ENCODE measurements at places on chromosomes 3 and 15.

GRCh38 chr3:164732166-164732565, 346.1 kb downstream of the SI start:
- DNase-seq = no peak

DNA sequence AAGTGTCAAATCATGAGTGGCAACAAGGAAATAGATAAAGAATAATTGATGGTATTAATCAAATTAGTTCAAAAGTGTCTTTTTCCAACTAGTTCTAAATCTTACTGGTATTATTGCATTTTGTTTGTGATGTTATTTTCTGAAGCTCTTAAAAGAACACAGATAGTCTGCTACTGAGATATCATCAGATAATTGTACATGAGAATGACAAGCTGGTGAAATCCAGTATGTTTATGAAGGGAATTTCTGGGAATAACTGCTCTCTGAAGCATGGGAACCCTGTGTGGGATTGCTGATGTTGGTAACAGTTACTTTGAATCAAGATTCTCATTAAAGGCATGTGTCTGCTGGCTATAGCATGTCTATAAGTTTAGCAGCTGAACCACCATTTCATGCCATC, 190.3 kb upstream of the CDIN1 start:
- DNase-seq = no peak

DNA sequence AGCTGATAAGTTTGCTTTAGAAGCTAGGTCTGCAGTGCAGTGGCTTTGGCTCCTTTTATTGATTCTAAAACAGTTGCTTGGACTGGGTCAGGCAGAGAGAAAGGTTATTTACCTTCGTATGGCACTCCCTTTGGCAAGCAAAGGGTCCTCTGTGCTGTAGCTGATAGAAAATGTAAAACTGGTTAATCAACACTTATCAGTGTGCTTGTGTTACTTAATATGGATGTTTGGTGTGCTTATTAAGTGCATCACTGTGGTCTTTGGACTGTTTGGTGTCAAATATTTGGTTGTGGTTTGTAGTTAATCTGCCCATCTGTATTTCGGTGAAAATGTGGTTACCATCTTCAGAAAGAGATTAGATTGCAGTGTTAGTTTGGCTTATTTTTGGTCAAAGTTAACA, 16.0 kb downstream of the UBE2E2 start:
- no peak for DNase-seq

DNA sequence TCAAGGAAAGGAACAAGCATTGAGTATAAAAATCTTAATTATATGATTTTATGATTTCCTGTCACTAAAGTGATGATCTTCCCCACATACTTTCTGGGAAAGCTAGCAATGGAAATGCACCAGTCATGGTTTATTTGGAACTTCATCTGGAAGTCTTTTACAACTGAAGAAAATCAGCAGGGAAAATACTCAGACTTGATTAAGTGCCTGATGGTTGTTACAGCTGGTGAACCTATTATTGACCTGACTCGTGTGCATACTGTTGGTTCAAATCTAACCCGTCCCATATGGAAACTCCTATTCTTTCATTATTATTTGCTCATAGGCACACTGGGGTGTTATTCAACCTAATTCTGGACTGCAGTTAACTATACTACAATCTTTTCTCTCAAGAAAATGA, 701.8 kb upstream of the CCDC54 start:
- no peak for DNase-seq

GRCh38 chr3:53091011-53091410, 39.2 kb downstream of the RFT1 start:
- no peak for DNase-seq

DNA sequence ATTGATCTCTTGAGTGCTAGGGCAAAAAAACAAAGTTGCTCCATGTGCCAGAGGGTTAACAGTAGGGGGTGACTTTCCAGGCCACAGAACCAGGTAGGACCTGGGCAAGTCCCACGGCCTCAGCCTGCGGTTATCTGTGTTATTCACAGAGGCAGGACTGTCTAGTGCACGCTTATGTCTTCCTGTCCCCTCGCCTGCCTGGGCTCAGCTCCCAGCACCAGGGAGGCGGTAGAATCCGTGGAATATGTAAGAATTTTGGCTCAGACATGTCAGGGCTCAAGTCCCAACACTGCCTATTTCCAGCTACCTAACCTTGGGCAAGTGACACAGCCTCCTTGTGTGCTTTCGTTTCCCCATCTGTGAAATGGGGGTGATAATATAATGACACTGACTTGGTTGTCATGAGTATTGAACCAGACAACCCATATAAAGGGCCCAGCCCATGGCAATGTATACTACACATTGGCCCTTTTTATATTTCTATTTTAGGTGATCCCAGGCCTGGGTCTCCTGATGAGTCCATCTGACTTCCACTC, 44.3 kb upstream of the FLNB start:
- no peak for DNase-seq

GRCh38 chr3:10245081-10245712, 3.1 kb upstream of the TATDN2 start:
- no peak for DNase-seq

- no peak for DNase-seq
Observed at GRCh38 chr3:82640254-82640653, 878.8 kb upstream of the GBE1 start.

- no peak for DNase-seq
Observed at GRCh38 chr3:42871592-42872196, 4.0 kb downstream of the CYP8B1 start.

DNA sequence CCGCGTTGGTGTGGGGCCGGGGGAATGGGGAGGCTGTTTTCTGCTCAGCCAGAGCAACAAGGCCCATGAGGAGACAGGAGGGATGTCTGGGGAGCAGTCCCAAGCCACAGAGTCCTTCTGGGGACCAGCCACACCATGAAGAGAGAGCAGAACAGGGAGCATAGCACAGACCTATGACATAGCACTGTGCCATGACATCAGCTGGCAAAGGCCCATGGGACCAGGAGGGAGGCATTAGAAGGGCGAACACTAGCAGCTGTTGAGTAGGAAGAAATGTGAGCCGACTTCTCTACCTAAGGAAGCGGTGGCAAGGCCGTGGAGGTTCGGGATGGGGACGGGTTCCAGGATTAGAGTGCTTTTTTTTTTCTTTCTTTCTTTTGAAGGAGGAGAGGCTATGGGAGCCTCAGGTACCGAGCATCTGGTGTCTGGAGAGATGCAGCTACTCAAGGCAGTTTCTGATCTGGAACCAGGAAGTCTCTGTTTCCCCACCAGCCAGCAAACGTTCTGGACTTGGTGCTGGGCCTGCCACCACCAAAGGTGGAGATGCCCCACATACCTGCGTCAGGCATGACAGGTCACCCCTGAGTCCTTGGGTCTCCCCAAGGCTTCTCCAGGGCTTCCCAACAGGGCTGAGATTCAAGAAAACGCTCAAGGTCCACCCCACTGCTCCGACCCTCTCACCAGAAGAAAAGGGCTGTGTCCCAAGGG, 77.3 kb upstream of the CGNL1 start:
- no peak for DNase-seq

GRCh38 chr15:29934251-29934650, 112.0 kb upstream of the TJP1 start:
- no peak for DNase-seq

GRCh38 chr3:42610976-42611375, 10.5 kb downstream of the NKTR start:
- DNase-seq = no peak

- no peak for DNase-seq
Observed at GRCh38 chr3:53753518-53754183, 92.6 kb downstream of the CHDH start.

DNA sequence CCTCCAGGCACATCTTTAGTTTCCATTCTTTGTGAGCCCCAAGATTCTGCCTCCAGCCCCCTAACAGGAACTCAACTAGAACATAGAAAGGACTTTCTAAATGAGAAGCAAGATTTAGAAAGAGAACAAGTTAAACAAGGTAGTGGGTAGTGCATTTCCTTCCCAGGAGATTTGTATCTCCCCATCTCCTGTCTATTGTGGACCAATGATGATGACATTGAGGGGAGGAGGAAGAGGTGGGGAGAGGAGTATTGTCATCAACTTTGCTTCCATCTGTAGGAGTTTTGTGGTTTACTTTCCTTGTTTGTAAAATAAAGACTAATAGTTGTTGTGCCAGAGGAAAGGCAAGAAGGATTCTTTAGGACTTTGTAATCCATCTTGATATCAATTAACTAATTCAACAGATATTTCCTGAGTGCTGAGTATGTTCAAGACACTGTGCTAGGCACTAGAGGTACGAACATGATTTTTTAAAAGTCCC, 235.3 kb upstream of the ROPN1 start:
- DNase-seq = no peak

- no peak for DNase-seq
Observed at GRCh38 chr15:67146875-67147381, 81.5 kb downstream of the SMAD3 start.

GRCh38 chr15:63362885-63363284, 18.8 kb downstream of the CA12 start:
- no peak for DNase-seq

DNA sequence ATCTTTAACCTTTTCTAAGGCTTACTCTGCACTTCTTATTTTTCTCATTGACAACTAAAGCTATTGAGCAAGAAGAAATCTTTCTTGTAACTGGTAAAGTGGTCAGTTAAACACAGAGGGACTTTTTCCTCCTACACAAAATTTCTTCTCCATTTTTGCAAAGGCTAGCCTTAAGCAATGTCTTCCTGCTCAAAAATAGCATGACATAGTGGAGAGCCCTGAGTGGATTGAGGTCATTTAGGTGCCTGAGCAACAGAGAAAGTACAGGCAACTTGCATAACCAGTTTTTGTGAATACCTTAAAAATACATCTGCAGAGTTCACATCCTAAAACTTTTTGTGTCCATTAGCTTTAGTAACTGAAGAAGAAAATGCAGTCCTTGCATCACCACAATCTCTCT, 144.7 kb upstream of the TTC14 start:
- no peak for DNase-seq

DNA sequence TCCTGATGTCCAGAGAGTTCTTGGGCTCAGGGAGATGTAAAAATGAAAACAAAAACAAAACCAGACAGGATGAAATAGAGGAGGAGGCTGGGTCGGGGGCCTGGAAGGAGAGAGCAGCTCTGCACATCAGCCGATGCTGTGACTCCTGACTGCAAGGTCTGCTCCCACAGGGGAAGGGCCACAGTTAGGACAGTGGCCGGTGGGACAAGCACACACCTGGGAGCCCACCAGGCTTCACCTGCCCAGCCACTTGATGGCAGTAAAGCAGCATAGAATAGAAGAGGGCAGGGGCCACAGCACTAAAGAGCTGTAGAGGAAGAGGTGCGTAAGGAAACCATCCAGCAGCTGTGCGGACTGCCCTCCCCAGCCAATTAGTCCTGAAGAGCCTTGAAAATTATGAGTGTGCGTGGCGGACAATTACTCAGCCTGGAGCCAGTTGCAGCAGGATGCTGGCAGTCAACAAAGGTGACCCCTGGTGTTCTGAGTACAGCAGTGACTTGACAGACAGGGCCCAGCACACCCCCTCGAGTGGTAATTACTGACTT, 29.8 kb downstream of the ALS2CL start:
- DNase-seq = no peak

- DNase-seq = no peak
Observed at GRCh38 chr15:35427091-35427490, 118.9 kb downstream of the DPH6 start.

GRCh38 chr3:40875581-40875980, 323.7 kb upstream of the CTNNB1 start:
- DNase-seq = no peak

- DNase-seq = no peak
Observed at GRCh38 chr3:53473422-53473821, 21.0 kb upstream of the CACNA1D start.

DNA sequence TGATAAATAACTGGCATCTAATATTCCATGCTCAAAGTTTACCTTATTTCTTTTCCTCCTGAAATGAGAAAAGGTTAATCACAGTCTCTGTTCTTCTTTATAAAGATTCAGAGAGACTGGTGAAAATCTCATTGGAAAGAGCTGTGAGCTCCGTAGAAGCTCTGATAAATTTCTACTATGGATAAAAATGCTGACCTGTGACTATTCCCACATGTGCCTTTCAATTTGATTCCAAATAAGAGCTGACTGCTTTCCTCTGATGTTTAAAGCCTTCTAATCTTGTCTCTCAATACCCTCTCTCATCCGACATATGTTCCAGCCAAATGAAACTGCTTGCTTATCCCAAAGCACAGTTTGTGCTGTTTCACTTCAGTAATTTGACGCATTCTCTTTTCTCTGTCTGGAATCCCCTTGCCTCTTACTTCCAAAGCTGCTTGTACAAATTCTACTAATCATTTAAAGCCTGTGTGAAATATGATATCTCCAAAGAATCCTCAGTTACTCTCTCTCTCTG, 130.1 kb downstream of the RTP4 start:
- DNase-seq = no peak

DNA sequence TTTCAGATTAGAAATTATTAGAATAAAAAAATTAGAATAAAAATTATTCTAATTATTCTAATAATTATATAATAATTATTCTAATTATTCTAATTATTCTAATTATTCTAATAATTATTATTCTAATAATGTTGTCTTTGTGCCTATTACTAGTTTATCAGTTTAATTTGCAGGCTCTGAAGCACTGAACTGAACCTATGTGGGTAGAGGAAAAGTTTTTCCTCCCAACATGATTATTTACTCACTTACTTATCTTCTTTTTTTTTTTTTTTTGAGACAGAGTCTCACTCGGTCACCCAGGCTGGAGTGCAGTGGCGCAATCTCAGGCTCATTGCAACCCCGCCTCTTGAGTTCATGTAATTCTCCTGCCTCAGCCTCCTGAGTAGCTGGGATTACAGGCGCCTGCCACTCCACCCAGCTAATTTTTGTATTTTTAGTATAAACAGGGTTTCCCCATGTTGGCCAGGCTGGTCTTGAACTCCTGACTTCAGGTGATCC, 39.7 kb upstream of the C15orf39 start:
- DNase-seq = no peak

DNA sequence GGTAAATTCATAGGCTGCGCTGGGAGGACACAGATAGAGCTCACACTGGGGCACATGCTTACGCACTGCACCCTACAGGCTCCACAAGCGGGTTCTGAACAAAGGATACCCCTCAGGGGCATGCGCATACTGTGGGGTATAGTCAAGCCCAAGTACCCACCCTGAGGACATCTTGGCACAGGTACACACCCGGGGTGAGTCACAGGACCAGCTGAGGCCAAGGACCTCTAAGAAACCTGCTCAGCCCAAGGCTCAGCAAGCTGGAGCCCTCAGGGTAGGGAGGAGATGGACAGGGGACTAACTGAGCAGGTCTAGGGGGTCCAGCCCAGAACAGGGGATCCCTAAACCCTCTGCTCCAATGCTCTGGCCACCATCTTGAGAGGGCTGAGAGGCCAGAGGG, 3.3 kb downstream of the SHISA5 start:
- no peak for DNase-seq

All from stimulated activated CD8-positive, alpha-beta memory T cell treated with anti-CD3 and anti-CD28 coated beads, Interleukin-15, amount 100 ng/mL, for 4 hours (primary cell).